ENCODE measurements at places on chromosomes 3 and 15.

DNA sequence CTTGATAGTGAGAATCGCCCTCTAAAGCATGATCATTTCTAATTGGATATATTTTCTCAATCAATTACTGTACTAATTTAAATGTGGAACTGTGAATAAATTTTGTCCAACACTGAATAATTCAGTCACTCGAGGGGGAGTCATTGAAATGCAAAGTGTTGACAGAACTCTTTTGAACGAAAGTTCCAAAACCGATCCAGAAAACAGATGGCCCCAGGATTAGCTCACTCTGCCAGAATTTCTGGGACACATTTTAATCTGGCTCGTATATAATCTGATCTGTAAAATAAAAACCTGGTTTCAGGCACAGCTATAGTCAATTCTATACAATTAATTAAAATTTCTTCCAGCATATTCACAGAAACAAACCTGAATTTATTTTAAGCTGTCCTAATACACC lies 580.4 kb downstream of the ROBO1 start:
- DNase-seq = no peak

- DNase-seq = no peak
These were observed 11.9 kb upstream of the SEMA6D start for GRCh38 chr15:47705281-47705997.

- no peak for DNase-seq
These were observed 45.0 kb downstream of the THBS1 start for GRCh38 chr15:39625856-39626255.

GRCh38 chr3:171059978-171060377 lies 33.5 kb upstream of the SLC2A2 start:
- DNase-seq = no peak

DNA sequence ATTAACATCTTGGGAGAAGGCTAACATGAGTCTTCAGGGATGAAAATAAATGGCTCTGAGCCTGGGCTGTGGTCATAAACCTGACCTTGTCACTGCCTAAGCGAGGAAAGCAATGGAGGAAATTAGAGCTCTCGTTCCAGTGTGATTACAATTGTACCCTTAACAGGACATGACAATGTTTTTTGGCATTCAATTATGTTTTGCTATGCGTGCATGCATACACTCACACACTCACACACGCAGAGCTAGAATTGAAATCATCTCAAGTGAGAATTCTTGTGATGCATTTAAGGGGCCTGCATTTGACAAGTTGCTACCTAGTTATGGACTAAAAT lies 24.1 kb downstream of the ZNF80 start:
- DNase-seq = no peak

DNA sequence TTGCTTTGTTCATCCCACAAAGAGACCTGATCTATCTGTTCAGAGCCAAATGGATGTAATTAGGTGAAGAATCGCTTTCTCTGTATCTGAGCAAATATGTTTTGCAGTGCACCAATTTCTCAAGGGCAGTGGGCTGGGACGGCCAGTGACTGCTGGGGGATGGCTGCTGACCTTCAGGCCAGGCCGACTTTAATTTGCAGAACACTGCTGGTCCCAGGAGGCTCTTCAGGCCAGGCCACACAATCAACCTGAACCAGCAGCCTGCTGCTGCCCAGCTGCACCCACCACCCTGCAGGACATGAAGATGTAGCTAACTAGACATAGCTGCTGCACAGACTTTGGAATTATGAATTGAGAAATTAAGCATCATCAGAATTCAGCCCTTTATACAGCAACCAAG lies 194.4 kb upstream of the ONECUT1 start:
- DNase-seq = no peak

DNA sequence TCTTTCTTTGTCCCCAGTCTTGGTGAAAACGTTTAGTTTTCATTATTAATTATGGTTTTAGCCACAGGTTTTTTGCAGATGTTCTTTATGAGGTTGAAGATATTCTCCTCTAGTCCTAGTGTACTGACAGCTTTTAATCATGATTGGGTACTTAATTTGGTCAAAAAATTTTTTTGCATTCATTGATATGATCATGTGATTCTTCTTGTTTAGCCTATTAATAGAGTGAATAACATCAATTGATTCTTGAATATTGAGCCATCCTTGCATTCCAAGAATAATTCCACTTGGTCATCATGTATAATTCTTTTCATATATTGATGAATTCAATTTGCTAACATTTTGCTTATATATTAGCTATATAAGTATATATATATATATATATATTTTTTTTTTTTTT lies 46.1 kb downstream of the IL16 start:
- no peak for DNase-seq

GRCh38 chr3:31974471-31974870 lies 6.6 kb downstream of the OSBPL10 start:
- DNase-seq = no peak

DNA sequence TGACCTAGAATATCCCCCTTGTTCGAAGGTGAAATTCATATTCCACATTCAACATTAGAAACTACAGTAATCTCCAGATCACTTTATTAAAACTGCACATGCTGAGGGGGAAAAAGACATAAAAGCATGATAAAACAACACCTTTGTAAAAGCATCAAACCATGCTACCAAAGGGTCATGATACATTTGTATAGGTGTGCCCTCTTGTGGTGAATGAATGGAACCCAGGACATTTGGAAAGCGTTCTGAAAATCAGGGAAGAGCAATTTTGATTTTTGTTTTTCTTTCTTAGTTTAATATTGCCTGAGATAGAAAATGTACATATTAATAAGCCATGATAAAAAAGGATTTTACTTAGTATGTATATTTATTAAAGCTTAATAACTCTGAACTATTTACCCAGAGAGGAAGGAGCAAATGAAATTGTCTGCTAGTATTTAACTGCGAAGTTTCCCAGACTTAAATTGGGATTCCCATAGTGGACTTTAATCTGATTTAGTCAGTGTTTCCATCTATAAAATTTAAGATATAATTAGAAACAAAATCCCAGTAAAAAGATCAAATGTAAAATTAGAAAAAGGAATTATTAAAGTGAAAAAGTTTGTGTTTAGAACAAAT lies 105.8 kb upstream of the ARL6 start:
- no peak for DNase-seq

GRCh38 chr3:108328821-108329486 lies 32.6 kb downstream of the HHLA2 start:
- no peak for DNase-seq

DNA sequence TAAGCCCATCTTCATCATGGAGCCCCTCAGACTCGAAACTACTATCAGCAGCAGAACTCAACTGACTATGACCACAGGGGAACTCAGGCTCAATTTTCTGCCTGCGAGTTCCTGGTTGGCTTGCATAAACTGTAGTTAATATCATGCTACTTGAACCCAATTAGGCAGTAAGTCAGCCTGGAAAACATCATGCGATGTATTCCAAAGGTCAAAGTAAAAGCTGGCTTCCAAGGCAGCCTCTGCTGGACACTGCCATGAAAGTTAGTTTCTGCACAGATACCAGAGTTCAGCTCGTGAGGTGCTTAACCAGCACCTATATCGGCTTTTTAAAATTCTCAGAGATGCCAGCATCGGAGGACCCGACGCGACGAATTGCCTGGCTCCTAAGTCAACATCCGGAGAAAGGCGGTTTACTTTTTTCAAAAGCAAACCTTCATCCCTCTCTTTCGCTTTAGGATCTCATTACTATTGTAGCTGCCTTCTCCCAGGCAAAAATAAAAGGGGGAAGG lies 3.8 kb downstream of the ANP32A start:
- no peak for DNase-seq

- no peak for DNase-seq
These were observed 41.5 kb downstream of the SPRED1 start for GRCh38 chr15:38294126-38294525.

DNA sequence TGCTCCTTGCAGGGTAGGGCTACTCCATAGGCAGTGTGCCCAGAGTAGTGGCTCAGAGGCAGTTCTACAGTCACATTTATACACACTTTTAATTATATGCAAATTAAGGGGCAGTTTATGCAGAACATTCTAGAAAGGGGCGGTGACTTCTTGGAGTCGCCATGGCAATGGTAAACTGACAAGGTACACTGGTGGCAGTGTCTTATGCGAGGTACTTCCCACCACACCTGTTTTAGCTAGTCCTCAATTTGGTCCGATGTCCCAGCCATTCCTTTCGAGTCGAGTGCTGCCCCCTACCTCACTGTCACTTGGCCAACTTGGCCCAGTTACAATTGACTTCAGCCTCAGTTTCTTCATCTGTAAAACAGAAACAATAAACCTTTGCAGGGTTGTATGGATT lies 3.8 kb upstream of the IRAK2 start:
- DNase-seq = no peak

GRCh38 chr3:66490214-66490613 lies 10.6 kb downstream of the LRIG1 start:
- DNase-seq = no peak

- peak; percentile 40 for DNase-seq
These were observed 293.7 kb downstream of the ARPP21 start for GRCh38 chr3:35932995-35933394.

DNA sequence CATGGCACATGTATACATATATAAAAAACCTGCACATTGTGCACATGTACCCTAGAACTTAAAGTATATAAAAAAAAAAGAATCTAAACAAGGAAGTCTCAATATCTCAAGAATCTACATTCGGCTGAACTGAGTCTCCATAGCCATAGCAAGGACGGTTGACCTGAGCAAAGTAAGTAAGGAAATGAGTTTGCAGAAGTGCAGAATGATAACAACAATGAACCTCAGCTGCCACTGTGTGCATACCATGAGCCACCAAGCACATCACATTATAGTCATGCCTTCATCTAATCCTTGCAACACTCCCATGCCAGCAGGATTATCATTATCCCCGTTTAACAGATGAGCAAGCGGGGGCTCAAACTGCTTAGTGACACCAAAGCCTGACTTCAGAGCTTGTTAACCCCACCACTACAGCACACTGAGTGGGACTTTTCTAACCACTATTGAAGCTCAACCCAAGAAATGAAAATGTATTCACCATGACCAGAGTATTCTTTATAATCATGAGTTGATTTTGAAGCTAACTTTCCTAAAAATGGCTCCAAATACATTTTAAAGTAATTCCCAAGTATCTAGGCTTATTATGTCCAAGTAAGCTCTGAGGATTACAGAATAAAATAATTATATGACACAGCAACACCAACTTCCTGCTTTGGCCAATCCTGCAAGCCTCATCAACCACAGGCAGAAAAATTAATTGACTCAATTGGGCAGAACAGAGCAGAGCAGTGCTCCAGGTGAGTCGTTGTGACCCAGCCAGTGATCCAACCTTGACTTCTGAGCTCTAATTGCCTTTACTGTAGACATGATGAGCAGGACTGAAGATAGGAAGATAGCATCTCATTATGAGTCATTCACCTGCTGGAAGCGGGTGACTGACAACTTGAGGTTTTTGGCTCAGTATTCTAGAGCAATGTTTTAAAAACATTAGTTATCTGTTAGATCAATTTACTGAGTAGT lies 47.3 kb upstream of the IL12A start:
- no peak for DNase-seq

- DNase-seq = no peak
These were observed 256.7 kb upstream of the SATB1 start for GRCh38 chr3:18681818-18682345.

Data from GOT3 (cell line).